ENCODE measurements at places on chromosomes 4 and X.

GRCh38 chrX:14777525-14777924, 95.3 kb downstream of the FANCB start:
- DNase-seq, result no peak

- peak; percentile 0 for DNase-seq
Observed at GRCh38 chr4:134935320-134935719, 733.7 kb upstream of the PABPC4L start.

- DNase-seq, result no peak
Observed at GRCh38 chr4:145186729-145187128, 6.3 kb upstream of the OTUD4 start.

GRCh38 chr4:28744066-28744465, 1883.4 kb downstream of the STIM2 start:
- no peak for DNase-seq

GRCh38 chr4:86965019-86965976, 30.5 kb downstream of the AFF1 start:
- DNase-seq, result no peak

DNA sequence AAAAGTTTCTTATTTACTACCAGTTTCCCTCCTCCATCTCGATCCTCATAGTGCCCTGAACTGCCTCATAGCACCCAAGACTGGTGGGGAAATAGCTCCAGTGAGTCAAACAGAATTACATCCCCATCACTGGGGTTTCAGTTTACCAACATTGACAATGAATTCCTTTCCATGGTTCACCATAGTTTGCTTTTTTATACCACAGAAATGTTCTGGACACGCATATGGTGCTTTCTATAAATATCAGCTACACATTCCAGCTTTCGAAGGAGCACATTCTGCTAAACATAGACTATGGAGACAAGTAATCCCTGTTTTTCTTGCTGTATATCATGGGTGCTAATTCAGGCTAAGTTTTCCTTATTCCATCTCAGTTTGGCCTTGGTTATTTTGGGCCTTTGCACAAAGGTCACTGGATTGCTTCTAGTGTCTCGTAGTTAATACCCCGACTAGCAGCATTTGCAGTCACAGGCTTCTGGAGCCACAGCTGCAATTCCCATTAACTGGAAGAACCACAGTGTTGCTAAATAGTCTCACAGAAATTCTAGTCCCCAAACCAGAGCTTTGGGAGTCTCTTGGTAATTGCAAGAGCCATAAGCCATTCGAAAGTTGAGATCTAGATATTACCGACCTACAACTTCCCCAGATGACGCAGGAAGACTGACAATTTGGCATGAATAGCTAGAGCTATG, 53.4 kb upstream of the TRPC3 start:
- DNase-seq, result no peak

GRCh38 chr4:103996637-103997036, 276.9 kb upstream of the TACR3 start:
- DNase-seq, result no peak

- DNase-seq, result no peak
Observed at GRCh38 chr4:66571145-66571695, 900.9 kb upstream of the EPHA5 start.

- no peak for DNase-seq
Observed at GRCh38 chr4:5968246-5968645, 50.0 kb downstream of the C4orf50 start.

DNA sequence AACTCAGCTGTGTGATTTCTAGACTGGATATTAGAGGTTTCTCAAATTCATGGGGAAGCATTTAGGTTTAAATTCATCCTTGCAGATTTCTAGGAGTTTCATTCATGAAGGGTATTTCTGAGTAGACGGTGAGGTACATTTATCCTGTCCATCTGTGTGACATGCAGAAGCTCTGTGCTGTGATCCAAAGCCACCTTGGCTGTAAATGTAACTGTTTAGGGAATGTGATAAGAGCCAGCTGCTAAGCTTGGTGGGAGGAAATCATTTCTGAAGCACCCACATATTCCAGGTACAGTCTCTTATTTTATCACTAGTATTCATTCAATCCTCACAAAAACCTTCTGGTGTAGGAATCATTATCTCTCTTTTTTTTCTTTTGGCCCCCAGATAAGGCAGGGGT, 8.7 kb upstream of the DCTD start:
- no peak for DNase-seq

- DNase-seq, result no peak
Observed at GRCh38 chr4:113469023-113469390, 292.5 kb downstream of the CAMK2D start.

DNA sequence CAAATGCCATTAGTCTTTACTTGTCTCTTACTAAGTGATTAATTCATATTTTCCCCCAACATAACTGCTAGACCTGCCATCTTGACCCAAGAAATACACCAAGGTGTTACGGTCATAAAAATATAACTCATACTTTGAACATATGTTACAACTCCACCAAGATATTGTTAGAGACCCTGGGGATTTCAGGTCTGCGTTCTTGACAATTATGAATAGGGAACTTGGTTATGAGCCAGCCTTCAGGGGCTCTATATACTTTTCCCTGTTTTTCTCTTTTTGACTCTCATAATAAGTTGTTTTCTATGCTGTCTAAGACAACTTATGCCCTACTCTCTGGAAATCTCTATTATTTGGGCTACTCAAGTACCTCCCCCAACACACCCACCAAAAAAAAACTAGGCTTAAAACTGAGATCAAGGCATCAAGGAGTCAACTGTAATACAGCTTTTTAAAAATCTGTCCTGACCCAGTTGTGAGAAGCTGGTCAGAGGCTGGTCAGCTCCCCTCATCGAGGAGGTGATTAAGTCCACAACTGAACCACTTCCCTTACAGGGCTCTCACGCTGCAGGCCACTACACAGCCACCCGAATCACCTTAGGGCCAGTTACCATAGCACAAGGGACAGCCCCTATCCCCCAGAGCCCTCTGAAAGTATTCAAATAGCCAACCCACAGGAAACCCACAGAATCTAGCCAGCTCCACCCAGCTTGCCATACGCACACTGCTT, 10.5 kb upstream of the TLR3 start:
- DNase-seq, result no peak

DNA sequence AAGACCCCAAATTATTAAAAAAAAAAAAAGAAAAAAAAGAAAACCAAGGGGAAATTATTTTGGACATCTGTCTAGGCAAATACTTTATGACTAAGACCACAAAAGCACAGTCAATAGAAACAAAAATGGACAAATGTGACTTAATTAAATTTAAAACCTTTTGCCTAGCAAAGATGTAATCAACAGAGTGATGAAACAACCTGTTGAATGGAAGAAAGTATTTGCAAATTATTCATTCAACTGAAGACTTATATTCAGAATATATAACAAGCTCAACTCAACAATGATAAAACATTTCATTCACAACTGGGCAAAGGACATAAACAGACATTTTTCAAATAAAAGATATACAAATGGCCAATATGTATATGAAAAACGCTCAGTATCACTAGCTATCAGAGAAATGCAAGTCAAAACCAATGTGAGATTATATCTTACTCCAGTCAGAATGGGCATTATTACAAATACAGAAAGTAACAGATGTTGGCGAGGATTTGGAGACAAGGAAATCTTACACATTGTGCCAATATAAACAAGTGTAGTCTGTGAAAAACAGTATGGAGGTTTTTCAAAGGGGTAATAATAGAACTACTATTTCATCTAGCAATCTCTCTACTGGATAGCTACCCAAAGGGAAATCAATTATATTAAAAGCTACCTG, 67.1 kb downstream of the FAAH2 start:
- DNase-seq, result no peak

GRCh38 chr4:120452001-120452400, 385.4 kb upstream of the MAD2L1 start:
- DNase-seq, result no peak

- DNase-seq, result no peak
Observed at GRCh38 chr4:157889788-157890187, 283.0 kb downstream of the GASK1B start.

DNA sequence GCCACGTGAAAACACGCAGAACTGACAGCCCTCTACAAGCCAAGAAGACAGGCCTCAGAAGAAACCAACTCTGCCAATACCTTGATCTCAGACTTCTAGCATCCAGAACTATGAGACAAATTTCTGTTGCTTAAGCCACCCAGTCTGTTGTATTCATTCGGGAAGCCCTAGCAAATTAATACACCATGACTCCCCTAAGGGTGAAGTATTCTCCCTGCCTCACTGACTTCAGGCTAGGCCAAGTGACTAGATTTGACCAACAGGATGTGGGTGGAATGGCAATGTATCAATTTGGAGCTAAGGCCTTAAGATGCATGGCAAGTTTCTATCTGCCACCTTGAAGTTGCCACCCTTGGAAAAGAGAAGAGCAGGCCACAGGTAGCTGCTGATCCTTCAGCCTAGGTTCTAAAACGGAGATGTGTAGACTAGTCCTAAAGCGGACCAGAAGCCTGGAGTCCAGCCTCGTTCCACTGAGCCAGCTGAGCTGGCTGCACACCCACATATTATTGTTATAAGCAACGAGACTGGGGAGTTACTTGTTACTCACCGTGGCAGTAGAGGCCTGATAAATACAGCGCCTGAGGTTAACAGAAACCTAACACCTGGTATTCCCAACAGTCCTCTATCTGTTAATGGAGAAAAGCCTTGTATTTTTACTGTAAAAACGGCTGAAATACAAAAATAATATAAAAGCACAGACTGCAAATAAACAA, 16.4 kb downstream of the SCARB2 start:
- DNase-seq, result no peak

DNA sequence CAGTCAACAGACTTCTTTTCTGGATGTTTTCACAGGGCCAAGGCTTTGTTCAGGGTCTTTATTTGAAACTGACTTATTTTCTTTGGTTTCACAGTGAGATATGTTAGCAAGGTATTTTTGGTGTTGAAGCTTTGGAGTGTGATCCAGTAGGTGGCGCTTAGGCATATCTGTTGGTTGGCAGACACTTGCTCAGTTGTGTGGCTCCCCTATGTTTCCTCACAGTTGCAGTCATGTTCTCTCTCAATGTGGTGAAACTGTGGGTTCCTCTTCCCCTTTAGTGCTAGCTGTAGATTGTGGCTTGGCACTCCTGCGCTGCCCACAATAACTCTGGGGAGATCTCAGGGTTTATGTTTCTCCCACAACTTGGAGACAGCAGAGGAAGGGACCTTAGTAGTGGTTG, 460.8 kb downstream of the SLITRK2 start:
- no peak for DNase-seq

DNA sequence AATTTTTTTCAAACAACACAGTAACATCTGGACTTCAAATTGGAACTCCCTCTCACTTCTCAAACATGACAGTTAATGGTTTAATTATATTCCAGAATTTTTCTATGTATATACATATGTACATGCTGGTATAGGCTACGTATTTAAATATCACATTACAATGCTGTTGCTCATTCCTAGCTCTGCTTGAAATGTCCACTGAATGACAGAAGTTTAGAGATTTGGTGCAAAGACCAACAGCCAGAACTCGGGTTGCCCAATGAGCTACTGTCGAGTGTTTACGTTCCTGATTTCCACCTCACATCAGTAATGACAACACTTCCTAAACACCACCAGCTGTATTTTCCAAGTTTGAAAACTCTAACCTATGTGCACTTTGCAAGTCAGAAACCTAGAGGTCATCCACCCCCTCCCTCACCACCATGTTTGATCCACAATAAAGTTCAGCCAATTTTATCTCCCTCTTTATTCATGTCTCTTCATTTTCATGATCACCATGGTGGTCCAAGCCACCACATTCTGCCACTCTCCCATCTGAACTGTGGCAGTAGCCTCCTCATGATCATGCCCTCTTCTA, 49.3 kb upstream of the RPL34 start:
- no peak for DNase-seq

- DNase-seq, result peak; percentile 14
Observed at GRCh38 chr4:80336582-80336981, 1.1 kb downstream of the CFAP299 start.

DNA sequence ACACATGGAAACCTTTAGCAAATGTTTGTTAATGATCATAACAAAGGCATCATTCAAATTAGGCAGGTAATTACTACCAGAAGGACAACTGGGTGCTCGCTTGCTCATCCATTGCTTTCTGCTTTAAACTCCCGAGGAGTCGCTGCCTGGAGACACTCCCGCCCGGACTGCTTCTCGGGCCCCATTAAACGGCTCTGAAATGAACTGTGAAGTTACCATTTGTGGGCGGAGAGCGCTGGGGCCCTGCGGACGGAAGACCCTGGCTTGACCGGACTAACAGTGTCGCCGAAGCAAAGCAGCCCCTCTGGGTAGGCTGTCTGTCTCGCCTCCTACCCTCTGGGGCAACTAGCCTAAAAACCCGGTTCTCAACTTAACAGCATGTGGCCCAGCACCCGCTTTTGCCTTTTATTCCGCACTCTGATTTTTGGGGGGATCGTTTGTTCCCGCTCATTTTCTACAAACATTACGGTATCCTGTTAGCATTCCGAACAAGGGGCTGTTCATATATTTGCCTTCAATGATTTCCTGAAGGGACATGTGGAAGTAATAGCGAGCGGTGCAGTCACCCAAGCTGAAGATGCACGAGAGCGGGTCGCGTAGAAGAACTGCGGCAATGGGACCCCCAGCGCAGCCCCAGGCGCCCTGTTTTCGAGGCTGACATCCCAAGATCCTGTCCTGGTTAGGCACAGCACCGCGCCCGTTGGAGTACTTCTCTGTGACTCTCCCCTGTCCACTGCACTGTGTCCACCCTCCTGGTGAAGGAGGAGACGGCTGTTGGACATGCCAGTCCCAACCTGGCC, 1.6 kb upstream of the PDGFRA start:
- DNase-seq, result no peak

GRCh38 chrX:45191820-45192409, 8.8 kb downstream of the DIPK2B start:
- no peak for DNase-seq

- DNase-seq, result no peak
Observed at GRCh38 chr4:60450054-60450453, 750.1 kb upstream of the ADGRL3 start.

DNA sequence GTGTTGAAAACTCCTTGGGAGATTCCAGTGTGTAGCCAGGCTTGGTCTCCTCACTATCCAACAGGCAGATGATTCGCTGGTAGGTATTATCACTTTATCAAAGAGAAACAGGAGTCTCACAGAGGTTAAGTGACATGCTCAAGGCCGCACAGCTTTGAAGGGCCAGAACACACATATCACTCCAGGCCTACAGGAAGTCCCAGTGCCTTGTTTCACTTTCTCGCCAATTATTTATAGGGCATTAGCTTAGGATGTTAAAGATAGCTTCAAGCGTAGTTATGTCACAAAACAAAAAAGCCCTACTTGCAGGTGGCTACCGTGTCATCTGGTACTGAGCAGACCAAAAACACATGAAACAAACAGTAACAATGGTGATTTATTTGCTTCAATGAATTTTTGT, 13.2 kb downstream of the ATP8A1 start:
- no peak for DNase-seq

GRCh38 chr4:140163029-140163810, 9.2 kb upstream of the MAML3 start:
- no peak for DNase-seq

DNA sequence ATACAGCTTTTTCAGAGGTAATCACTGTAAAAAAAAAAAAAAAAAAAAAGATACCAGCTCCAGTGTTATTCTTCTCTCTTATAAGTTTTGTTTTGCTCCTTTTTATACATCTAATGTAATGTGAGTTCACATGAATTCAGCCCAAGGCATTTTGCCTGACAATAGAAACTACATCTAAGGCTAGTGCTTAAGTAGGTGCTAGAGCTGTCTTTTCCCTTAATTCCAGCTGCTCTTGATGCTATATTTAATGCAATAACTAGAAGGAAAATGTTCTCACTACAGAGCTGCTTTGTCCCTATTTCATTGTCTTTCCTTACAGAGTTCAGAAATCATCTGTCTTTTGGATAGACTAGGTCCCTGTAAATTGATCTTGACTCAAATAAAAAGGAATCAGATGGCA, 150.1 kb downstream of the NAA11 start:
- no peak for DNase-seq

GRCh38 chrX:71393919-71394318, 27.8 kb downstream of the TAF1 start:
- DNase-seq, result no peak

Measured in NCI-H510A treated with DMSO at 0.1 percent for 48 hours (cell line).